ENCODE measurements at places on chromosomes 7 and 10.

GRCh38 chr7:140621401-140622021, 19.1 kb downstream of the DENND2A start:
- DNase-seq = no peak

DNA sequence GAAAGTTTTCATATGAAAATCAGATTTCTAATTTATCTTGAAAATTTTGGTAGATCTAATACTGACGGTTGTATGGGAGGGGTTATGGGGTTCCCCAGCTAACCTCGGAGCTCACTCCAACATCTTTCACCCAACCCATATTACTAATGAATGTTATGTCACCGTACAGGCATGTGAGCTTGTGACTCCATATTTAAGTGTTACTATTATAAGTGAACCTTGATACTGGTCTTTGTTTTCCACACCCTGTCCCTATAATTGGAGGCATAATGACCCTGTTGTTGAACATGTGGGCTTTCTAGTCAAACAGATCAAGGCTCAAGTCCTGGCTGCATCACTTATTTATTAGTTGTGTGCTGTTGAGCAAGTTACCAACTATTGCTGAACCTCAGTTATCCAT, 27.2 kb downstream of the WDFY4 start:
- no peak for DNase-seq

DNA sequence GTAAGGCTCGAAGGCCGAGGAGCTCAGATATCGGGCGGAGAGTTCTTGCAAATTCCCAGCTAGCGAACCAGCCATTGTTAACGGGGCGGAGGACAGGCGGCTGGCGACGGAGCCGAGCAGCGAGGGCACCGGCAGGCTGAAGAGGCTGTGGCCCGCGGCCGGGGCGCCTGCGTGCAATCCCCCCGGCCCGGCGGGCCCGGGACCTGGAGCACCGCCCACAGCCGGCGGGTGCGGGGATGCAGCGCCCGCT, 4.1 kb downstream of the VAX1 start:
- no peak for DNase-seq

DNA sequence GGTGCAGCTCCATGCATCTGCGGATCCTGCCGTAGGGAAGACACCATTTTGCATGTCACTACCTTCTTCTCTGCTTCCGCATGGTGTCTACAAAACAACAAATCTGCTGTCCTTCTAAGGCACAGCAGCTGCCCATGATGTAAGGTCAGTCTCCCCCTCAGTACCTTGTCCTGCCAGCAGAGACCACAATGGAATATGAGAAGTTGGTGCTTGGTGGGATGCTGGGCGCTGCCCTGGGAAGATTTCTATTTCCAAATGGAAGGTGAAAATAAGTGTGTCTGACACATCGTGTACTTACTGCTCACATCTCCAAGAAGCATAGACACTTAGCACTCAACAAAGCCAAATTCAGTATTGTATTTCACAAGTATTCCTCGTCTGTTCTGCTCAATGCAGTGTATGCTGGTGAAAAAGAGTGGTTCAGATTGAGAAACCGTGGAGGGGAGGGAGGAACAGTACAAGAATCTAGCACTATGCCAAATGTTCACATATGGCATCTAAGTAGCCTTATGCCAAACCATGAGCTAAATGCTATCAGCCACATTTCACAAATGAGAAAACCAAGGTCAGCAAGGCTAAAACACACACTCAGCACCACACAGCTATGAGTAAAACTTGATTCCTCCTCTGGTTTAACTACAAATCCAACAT, 95.0 kb downstream of the GRB10 start:
- peak; percentile 84 for DNase-seq

DNA sequence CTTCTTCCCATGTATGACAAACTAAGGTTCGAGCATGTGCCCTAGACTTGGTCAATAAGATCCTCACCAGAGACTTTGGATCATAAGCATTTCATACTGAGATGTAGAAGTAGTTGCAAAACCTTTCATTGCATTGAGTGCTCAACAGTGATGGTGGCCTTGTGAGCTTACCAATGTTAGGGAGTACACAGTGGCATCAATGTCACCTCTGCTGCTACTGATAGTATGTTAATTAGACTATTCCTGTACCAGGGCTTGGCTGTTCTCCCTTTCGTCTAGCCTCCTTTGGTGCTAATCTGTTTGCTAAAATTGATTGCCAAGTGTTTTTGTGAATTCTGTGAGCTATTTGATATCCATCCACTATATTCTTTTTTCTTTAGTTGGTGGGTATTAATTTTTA, 264.5 kb upstream of the SEMA3C start:
- DNase-seq = no peak

DNA sequence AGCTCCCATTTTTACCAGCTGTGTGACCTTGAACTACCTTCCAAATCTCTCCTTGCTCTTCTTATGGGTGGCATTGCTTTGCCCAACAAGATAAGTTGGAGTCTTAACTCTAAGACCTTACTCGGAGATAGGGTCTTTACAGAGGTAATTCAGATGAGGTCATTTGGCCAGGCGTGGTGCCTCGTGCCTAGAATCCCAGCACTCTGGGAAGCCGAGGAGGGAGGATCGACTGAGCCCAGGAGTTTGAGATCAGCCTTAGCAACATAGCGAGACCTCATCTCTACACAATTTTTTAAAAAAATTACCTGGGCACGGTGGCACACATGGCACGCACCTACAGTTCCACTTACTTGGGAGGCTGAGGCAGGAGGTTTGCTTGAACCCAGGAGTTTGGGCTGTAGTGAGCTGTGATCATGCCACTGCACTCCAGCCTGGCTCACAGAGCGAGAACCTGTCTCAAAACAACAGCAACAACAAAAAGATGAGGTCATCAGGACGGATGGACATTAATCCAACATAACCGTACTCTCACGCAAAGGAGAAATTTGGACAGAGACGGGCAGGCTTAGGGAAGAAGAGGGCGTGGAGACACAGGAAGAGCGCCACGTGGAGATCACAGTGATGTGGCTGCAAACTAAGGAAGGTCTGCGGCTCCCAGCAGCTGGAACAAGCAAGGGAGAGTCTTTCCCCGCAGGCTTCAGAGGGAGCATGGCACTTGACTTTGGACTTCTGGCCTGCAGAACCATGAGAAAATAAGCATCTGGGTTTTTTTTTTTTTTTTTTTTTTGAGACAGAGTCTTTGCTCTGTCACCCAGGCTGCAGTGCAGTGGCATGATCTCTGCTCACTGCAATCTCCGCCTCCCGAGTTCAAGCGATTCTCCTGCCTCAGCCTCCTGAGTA, 122.3 kb upstream of the CARD11 start:
- no peak for DNase-seq

DNA sequence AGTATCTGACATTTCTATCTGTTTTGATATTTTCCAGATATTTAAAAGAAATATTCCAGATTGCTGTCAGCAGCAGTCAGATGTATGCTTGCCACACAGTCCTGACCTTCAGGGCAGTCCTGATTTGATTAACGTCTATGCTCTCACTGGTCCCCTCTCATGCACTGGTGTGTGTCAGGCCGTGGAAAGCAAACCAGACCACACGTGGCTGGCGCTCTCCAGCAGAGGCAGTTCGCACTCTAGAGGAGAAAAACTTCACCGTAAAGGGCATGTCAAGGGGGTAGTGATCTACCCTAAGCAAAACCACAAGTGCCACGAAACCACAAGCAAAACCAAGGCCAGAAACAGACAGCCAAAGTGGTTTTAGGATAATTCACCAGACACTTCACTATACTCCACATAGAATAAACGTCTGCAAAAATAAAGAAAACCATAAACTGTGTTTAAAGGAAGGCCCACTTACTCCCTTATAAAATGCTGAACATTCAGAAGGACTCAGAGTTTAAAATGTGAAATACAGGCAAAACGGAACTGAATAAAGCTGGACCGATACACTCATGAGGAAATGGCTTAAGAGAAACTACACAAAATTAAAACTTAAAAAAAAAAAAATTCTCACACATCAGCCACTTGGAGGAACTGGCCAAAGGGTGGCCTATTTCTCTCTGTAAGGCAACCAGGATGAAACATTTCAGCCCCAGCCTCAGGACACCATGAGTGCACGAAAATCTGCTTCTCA, 26.4 kb downstream of the PARP12 start:
- peak; percentile 23 for DNase-seq

GRCh38 chr10:77770868-77771175, 133.2 kb upstream of the KCNMA1 start:
- no peak for DNase-seq

All from myocyte (in vitro differentiated cells).